ENCODE measurements at places on chromosomes 5 and 9.

DNA sequence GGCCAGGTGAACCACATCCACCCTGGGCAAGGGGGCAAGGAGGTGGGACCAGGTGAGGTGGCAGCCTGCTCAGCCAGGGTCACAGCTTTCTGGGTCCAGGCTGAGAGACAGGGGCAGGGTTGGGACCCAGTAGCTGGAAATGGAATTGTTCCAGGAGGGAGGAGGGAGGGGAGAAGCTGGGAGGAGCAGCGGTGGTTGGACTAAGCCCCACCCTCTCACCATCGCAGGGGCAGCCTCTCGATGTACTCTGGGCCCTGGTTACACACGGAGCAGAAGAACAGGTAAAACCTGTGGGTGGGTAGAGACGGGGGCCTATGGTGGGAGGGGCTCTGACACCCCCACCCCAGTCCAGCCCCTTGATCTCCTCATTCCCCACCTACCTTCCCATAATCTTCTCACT, 11.2 kb downstream of the PHF19 start:
- no peak for DNase-seq

- no peak for DNase-seq
These were observed 14.4 kb downstream of the FAM219A start for GRCh38 chr9:34443976-34444375.

- DNase-seq = no peak
These were observed 67.6 kb upstream of the RNF130 start for GRCh38 chr5:180138976-180139730.

DNA sequence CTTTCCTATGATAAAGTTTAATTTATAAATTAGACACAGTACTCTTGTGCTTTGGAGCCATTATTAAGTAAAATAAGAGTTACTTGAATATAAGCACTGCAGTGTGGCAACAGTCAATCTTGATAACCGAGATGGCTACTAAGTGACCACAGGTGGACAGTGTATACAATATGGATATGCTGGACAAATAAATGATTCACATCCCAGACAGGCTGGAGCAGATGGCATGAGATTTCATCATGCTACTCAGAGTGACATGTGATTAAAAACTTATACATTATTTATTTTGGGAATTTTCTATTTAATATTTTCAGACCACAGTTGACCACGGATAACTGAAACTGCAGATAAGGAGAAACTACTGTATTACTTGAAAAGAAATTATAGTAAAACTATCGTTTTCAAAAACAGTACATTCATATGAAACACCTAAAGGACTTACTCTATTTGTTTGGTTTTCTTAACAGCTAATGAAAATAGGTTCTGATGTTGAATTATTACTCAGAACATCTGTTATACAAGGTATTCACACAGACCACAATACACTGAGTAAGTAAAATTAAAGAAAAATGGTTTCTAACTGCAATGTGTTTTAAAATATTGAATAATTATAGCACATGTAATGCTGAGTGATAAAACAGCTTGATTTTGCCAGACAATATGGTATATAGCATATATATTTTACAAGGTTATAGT, 16.0 kb downstream of the LYRM7 start:
- no peak for DNase-seq

GRCh38 chr5:143129910-143130612, 273.4 kb downstream of the NR3C1 start:
- DNase-seq = no peak
